ENCODE measurements at places on chromosomes 11 and 22.

GRCh38 chr11:61627850-61628661 lies 47.2 kb upstream of the SYT7 start:
- peak; percentile 16 for DNase-seq

GRCh38 chr11:21415606-21416005 lies 746.2 kb downstream of the NELL1 start:
- no peak for DNase-seq

DNA sequence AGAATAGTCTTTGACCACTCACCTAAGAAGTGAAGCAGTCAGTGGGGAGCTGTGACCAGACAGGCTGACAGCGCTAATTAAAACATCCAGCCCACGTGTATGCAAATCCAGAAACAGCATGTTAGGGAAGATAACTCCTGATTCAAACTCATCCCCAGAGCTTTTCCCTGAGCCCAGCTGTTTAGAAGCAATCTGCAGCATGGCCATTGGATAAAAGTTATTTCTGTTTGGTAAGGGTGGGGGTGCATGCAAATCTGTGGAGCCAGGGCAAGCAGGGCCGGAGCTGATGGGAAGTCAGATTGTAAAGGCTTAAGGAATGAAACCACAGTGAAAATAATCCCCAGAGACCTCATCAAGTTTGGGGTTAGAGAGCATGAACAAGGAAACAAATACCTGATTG lies 247.9 kb upstream of the KIRREL3 start:
- DNase-seq = no peak

GRCh38 chr11:111605681-111606080 lies 3.4 kb downstream of the SIK2 start:
- DNase-seq = no peak

GRCh38 chr22:20440637-20441591 lies 3.3 kb upstream of the SCARF2 start:
- no peak for DNase-seq

DNA sequence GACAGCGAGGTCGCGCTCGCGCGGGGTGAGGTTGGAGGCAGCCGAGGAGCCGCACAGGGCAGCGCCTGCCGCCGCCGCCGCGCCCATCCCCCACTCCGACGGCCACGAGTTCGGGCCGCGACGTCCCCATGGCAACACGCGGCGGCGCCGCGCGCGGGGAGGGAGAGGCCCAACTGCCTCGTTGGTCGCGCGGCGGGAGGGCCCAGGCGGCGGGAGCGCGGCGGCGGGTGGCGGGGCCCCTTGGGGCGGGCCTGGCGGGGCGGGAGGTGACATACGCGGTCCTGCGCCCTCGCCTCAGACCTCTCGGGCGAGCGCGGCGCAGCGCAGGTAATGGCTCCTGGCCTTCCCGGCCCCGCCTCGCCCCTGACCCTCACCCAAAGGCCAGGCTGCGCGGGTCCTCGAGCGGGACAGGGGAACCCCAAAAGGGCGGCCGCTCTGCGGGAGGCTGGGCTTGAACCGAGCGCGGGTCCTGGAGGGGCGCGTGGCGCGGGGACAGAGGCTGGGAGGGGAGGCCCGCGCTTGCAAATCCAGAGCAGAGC lies at the start of gene DEUP1:
DEUP1 (plus strand) TSS at position 297 of the 539 bp plus-strand sequence. CDS start 1,518 bp downstream, outside the sequence.
- peak; percentile 62 for DNase-seq

DNA sequence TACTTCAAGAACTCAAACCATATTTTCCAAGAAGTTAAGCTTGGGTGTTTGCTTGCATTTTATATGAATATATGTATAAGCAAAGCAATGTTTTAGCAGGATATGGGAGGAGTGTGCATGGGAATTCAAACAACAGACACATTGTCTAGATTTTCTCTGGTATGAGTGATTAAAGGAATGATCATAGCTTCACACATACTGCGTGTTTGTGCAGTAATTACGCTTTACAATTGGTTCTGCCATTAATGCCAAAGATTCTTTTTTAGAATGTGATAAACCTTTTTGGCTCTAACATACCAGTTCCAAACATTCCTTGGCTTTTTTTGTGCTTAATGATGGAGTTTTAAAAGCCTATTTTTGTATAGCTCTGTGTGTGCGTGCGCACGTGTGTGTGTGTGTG lies 54.0 kb downstream of the CCDC34 start:
- DNase-seq = no peak

- no peak for DNase-seq
Measured at GRCh38 chr11:128519338-128519737, 68.0 kb downstream of the ETS1 start.

DNA sequence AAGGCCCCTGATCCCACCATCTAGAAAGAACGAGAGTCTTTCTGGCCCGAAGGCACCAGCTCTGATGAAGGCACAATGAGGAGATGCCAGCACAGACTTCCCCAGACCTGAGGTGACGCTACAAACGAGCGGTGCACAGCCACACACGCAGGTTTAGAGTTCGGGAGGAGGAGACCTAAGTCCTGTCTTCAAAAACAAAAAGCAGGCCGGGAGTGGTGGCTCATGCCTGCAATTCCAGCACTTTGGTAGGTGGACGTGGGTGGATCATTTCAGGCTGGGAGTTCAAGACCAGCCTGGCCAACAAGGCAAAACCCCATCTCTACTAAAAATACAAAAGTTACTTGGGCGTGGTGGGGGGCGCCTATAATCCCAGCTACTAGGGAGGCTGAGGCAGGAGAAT lies 9.5 kb downstream of the LTO1 start:
- DNase-seq = no peak

GRCh38 chr11:8296038-8296649 lies 32.5 kb upstream of the LMO1 start:
- no peak for DNase-seq

DNA sequence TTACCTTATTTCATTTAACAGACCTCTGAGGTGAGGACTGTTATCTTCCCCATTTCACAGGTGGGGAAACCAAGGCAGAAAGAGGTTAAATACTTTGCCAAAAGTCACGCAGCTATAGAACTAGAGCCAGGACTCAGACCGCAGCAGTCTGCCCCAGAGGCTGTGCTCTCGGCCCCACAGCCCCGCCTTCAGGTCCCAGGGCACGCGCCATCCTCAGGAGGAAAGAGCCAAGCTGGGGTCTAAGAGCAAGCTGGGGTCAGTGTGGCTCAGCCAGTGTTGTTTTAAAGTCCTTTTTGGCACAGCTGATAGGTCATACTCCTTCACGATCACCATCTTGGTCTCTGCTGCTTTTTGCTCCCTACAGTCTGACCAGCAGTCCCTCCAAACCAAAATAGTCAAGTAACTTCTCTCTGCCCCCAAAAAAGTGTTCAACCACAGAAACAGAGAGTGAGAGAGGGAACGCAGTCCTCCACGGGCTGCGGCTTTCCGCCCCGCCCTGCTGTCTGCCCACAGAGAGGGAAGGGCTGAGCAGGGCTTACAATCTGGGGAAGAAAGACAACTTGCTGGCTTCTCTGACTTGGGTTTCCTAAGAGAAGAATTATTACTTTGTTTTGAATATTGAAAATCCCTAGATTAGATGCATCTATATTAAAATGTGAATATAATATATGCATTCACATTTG lies 137.2 kb upstream of the OPCML start:
- DNase-seq = no peak

DNA sequence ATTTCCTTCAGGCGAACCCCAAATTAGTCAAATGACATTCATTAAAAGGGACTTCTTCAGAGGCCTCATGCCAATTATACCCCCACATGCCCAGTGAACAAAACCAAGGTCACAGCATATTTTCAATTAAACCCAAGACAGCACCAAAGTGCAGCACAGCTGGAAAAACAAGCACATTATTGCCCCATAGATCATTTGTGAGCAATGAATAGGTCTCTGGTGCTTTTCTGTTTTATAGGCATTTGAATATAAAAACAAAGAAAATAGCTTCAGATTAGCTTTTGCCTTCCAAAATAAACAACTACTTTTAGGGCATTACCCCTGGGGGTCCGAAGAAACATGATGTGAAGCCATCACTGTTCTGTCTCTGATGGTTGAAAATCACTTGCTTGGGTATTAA lies 1319.9 kb downstream of the LRRC4C start:
- DNase-seq = no peak

Data from DMS153 (cell line).